ENCODE measurements at places on chromosomes 3 and 15.

- no peak for DNase-seq
These were observed 63.5 kb downstream of the FNDC3B start for GRCh38 chr3:172102883-172103310.

DNA sequence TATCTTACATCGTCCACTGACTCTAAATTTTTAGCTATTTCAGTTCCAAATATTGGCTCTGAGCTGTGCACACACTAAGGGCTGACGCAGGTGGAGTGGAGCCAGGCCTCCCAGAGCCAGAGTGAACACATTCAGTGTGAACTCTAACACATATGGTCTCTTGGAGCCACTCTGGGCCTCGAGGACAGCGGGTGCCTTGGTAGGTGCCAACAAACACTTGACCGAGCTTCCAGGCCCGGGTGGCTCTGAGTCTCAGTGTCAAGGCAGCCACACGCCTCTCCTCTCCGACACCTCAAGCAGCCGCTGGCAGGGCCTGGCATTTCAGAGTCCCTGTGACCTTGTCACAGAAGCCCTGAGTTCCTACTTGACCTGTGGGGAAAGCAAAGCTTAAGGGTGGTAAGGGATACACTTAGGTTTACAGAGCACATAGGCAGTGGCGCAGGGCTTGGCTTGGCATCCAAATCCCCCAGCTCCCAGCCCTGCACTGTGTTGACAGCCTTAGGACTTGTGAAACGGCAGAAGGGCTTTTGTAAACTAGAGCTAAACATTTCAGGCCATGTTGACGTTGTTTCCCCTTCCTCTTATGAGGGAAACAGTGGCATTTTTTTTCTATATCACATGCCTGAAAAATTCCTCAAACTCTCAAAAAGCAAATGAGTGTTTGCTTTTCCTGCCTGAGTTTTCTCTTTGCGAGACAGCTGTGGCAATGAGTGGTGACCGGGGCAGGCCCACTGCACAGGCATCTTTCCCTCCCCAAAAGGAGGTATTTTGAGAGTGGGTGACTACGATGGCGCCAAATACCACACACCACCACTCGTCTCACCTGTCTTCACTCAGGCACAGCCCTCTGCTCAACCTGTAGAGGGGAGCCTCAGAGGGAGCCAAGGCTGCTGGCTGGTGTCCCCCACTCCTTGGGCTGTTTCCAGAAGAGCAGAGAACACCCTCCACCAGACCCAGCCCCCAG is 60.8 kb downstream of the DAPK2 start:
- DNase-seq: no peak

DNA sequence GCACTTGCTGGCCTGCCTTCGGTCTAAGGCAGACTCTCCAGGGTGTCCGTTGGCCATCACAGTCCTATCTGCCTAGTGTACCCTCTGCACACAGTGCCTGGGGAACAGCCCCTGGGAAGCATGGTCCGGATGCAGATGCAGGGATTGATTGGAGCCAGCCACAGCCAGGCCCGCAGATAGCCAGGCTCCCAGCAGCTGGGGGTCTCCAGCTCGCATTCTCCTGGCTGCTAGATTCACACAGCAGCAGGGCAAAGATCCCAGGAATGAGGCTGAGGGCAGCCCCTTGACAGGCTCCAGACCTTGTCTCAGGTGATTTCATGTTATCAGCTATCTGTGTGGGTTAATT is 41.4 kb downstream of the IRAK2 start:
- DNase-seq: no peak

GRCh38 chr3:137066092-137066491 is 108.3 kb downstream of the IL20RB start:
- no peak for DNase-seq

- DNase-seq: no peak
These were observed 147.6 kb upstream of the HACD2 start for GRCh38 chr3:123732447-123732846.

- no peak for DNase-seq
These were observed 231.1 kb upstream of the CNTN6 start for GRCh38 chr3:861721-862120.

- DNase-seq: no peak
These were observed 31.8 kb upstream of the RASGRF1 start for GRCh38 chr15:79122391-79122790.

GRCh38 chr15:95664450-95664849 is 666.0 kb upstream of the NR2F2 start:
- DNase-seq: no peak

GRCh38 chr15:58571491-58571890 is 139.7 kb downstream of the LIPC start:
- no peak for DNase-seq

DNA sequence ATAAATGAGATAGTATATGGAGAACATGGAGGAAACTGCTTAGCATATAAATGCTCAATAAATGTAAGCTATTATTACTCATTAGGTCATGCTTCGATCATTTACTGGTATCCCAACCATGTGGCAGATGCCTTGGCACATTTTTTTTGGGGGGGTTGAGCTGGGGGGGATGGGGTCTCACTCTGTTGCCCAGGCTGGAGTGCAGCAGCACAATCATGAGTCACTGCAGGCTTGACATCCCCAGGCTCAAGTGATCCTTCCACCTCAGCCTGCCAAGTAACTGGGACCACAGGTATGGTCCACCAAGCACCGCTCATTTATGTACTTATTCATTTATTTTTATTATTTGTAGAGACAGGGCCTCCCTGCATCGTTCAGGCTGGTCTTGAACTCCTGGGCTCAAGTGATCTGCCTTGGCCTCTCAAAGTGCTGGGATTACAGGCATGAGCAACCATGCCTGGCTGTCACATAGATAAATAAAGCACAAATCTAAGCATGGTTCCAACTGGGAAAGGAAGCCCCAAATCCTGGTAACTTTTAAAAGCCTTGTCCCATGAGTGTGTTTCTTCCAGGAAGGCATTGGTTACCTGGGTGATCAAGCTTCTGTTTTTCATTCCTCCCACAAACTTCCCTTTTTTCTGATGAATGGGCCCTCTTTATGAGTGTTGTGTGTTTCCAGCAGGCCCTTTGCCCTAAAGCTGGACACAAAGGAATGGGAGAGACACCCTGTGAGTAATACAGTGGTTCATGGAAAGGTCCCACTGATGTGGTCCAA is 147.4 kb upstream of the UMPS start:
- DNase-seq: no peak

- DNase-seq: no peak
These were observed 2.3 kb downstream of the GNAT1 start for GRCh38 chr3:50193746-50194127.

- DNase-seq: peak; percentile 46
These were observed 788 bp upstream of the DLG1 start for GRCh38 chr3:197298945-197299854.
